ENCODE measurements at places on chromosomes 6 and 20.

DNA sequence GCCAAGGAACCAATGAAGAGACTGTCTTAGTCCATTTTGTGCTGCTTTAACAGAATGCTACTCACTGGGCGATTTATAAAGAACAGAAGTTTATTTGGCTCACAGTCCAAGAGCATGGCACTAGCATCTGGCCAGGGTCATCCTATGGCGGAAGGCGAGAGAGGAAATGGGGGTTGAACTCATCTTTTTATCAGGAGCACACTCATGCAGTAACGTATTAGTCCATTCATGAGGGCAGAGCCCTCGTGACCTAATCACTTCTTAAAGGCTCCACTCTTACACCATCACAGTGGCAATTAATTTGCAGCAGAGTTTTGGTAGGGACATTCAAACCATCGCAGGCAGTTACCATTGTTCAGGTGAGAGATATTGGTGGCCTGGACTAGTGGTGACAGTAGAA lies 8.5 kb downstream of the ARFGEF2 start:
- no peak for DNase-seq

GRCh38 chr20:2349801-2350200 lies 30.9 kb upstream of the TGM6 start:
- no peak for DNase-seq

GRCh38 chr6:33996120-33996475 lies 149.8 kb downstream of the GRM4 start:
- no peak for DNase-seq

- DNase-seq, result no peak
These were observed 642.1 kb downstream of the EPHA7 start for GRCh38 chr6:92777146-92777740.

DNA sequence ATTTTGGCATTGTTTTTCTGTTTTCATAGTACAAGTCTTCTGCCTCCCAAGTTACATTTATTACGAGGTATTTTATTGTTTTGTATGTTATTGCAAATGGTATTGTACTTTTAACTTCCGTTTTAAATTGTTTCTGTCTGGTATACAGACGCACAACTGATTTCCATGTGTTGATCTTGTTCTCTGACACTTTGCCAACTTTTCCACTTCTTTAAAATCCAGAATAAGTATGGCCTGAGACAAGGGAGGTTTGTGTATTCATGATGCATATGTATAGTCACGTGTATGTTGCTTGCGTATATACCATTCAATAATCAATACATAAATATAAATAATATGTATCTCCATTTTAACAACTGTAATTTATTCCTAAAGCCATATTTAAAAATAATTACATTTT lies 41.2 kb downstream of the THBS2 start:
- no peak for DNase-seq

Data from activated T-cell treated with anti-CD3 and anti-CD28 coated beads for 48 hours (primary cell).